ENCODE measurements at places on chromosomes 12 and 14.

- no peak for DNase-seq
Measured at GRCh38 chr12:119940897-119941296, 48.1 kb upstream of the BICDL1 start.

GRCh38 chr12:49609059-49609874, 3.8 kb upstream of the FAM186B start:
- DNase-seq = no peak

- DNase-seq = no peak
Measured at GRCh38 chr12:42585841-42586216, 3.7 kb downstream of the PRICKLE1 start.

DNA sequence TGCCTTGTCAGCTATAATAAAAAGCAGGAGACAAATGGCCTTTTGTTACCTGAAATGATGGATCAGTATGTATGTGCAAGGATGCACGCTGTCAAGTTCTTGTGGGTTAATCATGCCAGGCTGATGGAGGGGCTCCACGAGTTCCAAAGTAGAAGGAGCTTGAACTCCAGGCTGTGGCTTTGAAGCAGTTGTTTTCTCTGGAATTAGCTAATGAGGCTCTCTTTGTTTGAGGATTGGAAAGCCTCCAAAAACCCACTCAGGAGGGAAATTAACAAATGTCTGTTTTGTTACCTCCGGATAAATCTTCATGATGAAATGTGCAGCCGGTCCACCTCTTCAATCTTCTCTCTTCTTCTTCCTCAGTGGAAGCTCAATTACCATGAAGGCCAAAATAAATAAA, 605.5 kb downstream of the DIO2 start:
- DNase-seq = no peak

DNA sequence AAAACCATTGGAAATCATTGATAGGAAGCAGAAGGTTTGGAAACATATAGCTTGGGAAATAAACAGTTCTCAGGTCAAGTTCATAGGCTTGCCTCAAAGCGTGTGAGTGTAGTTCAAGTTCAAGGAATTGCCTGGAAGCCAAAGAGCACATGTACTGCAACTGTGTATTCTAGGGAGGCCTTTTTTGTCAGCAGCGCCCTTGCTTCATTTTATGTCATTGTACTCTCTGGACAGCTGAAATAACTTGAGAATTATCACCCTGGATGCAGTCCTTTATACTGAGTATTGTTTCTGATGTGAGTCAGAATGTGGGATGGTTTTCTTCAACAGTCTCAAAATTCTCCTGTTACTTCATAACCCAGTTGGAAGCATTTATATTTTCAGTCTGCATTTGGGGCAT, 16.0 kb upstream of the EVL start:
- no peak for DNase-seq

DNA sequence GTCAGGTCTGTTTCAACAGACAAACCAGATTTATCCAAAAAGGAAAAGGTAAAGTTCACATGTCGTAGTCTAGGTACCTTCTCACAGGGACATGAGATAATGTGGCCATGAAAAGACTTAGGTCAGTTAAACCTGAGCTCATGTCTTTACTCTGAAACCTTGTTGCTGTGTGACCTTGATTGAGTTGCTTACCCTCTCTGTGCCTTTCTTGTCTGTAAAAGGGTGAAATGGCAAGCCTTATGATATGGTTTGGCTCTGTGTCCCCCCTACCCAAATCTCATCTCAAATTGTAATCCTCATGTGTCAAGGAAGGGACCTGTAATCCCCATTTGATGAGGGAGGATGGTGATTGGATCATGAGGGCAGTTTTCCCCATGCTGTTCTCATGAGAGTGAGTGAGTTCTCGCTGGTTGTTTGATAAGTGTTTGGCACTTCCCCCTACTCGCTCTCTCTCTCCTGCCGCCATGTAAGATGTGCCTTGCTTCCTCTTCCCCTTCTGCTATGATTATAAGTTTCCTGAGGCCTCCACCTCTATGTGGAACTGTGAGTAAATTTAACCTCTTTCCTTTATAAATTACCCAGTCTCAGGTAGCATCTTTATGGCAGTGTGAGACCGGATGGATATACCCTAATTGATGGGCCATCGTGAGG, 299.8 kb downstream of the ADGRD1 start:
- no peak for DNase-seq
